ENCODE measurements at places on chromosomes 16 and 17.

- DNase-seq: no peak
Observed at GRCh38 chr16:48231727-48232492, 12.2 kb upstream of the LONP2 start.

GRCh38 chr17:67021196-67021595 lies 23.2 kb upstream of the CACNG1 start:
- no peak for DNase-seq

- no peak for DNase-seq
Observed at GRCh38 chr17:57215317-57215716, 41.0 kb upstream of the MSI2 start.

- no peak for DNase-seq
Observed at GRCh38 chr16:6250511-6250910, 1082.1 kb upstream of the RBFOX1 start.

DNA sequence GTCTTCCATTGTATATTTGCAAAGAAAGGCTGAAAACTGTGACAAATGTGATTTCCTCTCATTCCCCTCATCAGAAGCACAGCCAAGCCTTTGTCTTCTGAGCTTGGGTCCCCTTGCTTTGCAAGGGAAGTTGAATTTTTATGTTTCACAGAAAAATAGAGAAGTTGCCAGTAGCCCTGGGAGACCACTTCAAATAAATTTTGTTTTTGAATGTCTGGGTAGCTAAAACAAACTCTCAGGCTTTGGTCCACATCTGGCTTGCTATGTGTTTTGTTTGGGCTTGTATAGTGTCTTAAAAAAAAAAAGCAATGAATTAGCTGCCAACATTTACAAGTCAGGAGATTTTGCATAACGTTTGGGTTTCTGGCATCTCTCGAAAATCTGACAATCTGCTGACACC lies 24.1 kb downstream of the PIK3R6 start:
- DNase-seq: no peak

DNA sequence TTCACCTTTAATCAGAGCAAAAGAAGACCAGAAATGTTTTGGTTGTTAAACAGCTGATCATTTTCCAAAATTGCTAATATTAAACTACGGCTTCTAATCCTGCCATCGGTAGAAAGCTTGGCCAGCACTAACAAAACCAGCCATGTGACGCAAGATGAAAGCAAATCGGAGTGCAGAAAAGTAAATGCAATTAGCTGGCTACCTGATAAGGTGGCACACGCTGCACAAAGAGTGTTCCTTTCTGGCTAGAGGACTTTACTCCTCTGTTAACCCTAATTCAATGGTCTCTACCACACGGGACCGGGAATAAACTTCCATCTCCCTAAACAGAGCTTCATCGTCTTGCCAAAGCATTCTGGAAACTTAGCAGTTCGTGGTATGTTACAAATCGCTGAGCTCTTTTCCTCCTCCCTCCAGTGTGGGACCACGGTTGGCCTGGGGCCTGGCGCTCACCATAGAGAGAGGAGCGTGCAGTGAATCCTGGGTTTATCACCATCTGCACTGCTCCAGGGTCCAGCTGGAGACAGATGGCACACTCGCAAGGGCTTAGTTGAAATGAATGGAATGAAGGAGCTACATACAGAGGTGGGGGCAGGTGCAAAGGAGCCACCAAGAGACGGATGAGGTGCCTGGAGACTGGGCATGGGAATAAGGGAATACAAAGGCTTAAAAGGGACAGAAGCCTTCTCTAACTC lies 10.1 kb upstream of the COG1 start:
- no peak for DNase-seq

DNA sequence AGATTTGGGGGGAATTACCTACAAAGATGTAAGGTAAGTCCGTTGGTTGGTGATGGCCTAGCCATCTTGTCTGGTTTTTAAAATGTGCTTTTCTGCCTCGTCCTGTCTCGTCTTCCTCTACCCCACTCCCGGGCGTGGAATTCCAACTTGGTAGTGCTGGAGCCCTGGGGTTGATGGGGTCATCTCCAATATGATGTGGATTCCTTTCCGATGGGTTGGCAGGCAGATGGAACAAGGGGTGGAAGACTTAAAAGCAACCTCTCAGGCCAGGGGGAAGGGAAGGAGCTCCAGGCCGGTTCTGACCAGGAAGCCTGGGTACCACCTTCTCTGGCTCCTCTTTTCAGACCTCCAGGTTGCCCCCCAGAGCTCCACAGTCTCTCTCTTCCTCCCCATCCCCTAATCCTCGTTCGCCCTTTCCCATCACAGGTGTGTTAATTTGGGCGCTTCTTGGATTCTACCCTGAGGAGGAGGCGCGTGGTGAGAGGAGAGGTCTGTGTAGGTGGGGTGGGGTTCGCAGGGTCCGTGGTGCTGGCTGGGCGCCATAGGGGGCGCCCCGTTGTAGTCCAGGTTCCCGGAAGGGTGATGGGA lies 5.1 kb upstream of the HOXB2 start:
- no peak for DNase-seq

DNA sequence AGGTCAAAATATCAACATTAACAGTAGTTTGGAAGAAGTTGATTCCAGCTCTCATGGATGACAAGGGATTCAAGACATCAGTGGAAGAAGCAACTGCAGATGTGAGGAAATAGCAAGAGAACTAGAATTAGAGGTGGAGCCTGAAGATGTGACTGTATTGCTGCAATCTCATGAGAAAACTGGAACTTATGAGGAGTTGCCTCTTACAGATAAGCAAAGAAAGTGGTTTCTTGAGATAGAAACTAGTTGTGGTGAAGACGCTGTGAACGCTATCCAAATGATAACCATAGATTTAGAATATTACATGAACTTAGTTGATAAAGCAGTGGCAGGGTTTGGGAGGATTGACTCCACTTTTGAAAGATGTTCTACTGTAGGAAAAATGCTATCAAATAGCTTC lies 67.8 kb downstream of the GOSR1 start:
- no peak for DNase-seq

GRCh38 chr17:39400547-39401411 lies 647 bp downstream of the FBXL20 start:
- no peak for DNase-seq

DNA sequence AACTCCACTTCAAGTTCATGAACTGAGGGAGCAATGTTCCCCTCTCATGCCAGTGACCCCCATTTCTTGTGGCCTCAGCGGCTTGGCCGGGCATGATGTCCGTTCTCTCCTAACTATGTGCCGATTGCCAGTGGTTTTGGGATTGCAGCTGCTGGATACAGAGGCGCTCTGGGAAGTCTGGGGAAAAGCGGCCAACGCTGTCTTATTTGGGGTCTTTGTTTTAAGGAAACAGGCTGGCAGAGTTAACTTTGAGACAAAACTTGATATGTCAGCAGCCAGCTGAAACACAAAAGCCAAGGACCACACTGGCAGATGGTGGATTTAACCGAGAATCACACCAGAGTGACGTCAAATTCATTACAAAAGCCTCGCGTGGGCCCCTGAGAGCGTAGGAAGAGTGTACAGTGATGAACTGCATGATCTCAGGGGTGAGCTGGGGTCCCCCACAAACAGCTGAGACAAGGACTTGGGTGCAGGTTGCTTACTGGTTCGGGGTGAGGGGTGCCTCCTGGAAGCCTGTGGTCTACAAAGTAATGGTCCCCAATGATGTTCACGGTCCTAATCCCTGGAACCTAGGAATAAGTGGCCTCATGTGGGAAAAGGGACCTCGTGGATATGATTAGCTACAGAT lies 180.4 kb downstream of the IRF8 start:
- no peak for DNase-seq

Measured in CD4-positive, alpha-beta memory T cell (primary cell).